ENCODE measurements at places on chromosomes 3 and 15. TPM values are rescaled to one million over a fixed set of nuclear protein-coding genes. Genes with fewer than 3 reads are reported as not detected.

ACSBG1 gene
- total RNA-seq = 0.07 TPM

LSAMP gene
- total RNA-seq = not detected

ATP2C1 gene
- 34.4 TPM for total RNA-seq

CEMIP gene
- 0.10 TPM for total RNA-seq

GP9 gene
- 0.53 TPM for total RNA-seq

MAP3K13 gene
- 17.9 TPM for total RNA-seq

MTHFS gene
- 15.7 TPM for total RNA-seq

MAGEF1 gene
- 13.8 TPM for total RNA-seq

All from mammary microvascular endothelial cell (primary cell).